T-cell (primary cell): ENCODE measurements at places on chromosomes 2 and 18. TPM values are rescaled to one million over a fixed set of nuclear protein-coding genes. Genes with fewer than 3 reads are reported as not detected.

Gene ELMOD3
- 30.9 TPM for total RNA-seq

DNA sequence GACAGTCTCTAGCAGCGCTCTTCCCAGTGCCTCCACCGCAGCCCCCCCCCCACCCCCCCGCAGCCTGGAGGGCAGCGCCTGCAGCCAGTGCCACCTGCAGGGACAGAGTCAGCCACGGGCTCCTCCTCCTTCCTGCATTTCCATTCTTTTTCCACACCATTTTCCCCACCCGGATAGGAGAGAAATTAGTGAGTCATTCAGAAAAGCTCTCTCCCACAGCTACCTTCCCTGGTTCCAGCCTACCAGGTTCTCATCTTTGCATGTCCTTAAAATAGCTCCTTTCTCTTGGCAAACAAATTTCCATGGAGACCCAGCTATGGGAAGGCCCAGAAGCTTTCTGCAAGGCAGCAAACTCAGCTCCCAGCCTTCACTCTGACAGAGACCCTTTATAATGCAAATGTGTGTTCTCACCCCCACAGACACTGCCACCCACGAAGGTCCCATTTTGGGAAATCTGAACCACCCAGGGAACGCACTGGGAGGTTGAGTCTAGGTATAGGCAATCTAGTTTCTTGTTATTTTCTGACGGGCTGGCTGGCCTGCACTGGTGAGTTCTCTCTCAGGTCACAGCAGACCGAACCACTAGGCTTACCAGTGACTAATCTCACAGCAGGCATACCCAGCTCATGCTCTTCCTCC, 41.8 kb upstream of the ATG16L1 start:
- H3K27ac ChIP-seq: no peak overlapping the region
- H3K4me3 ChIP-seq: no peak overlapping the region
- peaks cover 13% of the 10 kb centered on the region for H3K36me3 ChIP-seq
- DNase-seq: no peak

Gene ALPI
- total RNA-seq: not detected

Gene FAM168B
- total RNA-seq: 73.3 TPM

Gene PHOSPHO2
- total RNA-seq: 7.4 TPM

DNA sequence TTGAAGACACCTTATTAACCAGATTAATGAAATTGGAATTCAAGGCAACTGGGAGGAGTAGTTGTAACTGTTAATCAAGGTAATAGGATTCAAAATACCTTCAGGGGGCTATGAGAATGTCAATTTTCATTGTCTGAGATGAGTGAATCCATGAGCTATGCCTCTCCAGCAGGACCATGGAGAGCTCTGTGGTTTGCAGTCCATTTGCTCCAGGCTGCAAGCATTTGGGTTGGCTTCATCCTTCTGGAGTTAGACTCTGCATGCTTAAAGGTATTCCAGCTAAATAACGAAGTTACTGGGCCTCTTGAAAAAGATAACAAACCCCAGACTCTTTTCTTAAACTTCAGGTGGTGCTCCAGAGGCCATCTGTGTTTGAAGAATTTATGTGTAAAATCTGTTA, 207.1 kb upstream of the SLC8A1 start:
- H3K4me3 ChIP-seq: no peak overlapping the region
- no peak for DNase-seq
- H3K27ac ChIP-seq: no peak overlapping the region
- no peaks in the 10 kb centered on the region for H3K27me3 ChIP-seq
- H3K4me1 ChIP-seq: no peaks in the 10 kb centered on the region

DNA sequence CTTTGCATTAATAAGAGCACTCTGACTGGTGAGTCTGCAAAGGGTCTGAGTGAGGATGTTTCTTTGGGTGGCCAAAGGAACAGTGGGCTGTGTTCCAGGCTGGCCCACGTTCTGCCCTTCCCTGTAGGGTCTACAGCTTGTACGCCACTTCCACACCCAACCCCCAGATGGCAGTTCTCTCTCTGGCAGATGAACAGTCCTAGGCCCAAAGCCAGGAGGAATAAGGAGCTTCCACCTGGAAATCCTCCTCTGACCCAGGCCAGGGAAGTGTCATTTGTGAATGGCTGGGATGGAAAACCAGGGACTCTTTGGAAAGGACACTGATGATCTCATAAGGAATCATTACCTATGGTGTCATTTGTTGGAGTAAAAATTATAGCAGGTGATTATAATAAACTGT, 6.6 kb downstream of the OTOF start:
- no peaks in the 10 kb centered on the region for H3K4me1 ChIP-seq
- no peak for DNase-seq
- no peak overlapping the region for H3K27ac ChIP-seq
- no peaks in the 10 kb centered on the region for H3K36me3 ChIP-seq
- H3K27me3 ChIP-seq: no peaks in the 10 kb centered on the region

DNA sequence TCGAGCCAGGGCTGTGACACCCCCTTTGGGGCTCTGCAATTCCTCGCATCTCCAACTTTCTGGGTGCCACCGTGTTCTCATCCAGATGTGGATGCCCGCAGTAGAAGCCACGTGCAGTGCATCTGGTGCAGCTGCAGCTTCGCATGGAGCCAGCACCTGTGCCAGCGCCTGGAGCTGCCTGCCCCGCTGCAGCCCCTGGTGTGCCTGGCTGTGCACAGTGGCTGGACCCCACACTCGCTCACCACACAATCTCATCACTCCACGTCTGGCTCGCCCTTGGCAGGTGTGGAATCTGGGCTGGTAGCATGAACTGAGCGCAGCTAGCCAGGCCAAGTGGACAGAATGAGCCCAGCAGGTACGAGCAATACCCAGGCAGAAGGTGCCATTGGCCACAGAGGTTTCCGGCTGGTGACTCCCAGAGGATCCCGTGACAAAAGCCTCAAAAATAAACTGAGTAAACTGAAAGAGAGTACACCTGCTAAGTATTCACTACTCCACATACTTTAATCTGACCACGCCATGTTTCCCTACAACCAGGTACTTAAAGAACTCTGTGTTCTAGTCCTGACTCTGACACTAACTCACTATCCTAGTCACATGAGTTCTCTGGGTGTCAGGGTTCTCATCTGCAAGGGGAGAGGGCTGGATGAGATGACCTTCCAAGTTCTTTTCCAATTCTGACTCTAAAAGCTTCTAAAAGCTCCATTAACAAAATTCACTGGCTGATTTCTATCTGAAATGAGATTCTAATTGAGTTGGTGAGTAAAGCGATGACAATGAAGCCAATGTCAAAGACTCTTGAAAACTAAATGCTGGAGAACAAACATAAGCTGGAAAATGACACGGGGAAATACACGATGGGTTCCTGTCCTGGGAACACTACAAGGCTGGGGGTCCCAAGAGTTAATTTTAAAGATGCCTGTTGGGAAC, 37.1 kb downstream of the RNF152 start:
- no peak overlapping the region for H3K27ac ChIP-seq
- no peaks in the 10 kb centered on the region for H3K4me1 ChIP-seq
- no peak overlapping the region for H3K4me3 ChIP-seq
- H3K36me3 ChIP-seq: no peaks in the 10 kb centered on the region
- no peak for DNase-seq

- H3K4me3 ChIP-seq: no peak overlapping the region
- H3K4me1 ChIP-seq: peaks cover 8% of the 10 kb centered on the region
- H3K27ac ChIP-seq: no peak overlapping the region
- peaks cover 14% of the 10 kb centered on the region for H3K27me3 ChIP-seq
Observed at GRCh38 chr18:8601277-8602032, 7.8 kb upstream of the RAB12 start.

- no peaks in the 10 kb centered on the region for H3K36me3 ChIP-seq
- H3K4me3 ChIP-seq: no peak overlapping the region
- H3K27me3 ChIP-seq: no peaks in the 10 kb centered on the region
- no peak overlapping the region for H3K27ac ChIP-seq
- no peak for DNase-seq
Observed at GRCh38 chr2:129061069-129061768, 742.6 kb upstream of the HS6ST1 start.

- H3K36me3 ChIP-seq: no peaks in the 10 kb centered on the region
- H3K27me3 ChIP-seq: peaks cover 2% of the 10 kb centered on the region
- H3K4me1 ChIP-seq: no peaks in the 10 kb centered on the region
- no peak overlapping the region for H3K4me3 ChIP-seq
- no peak for DNase-seq
Observed at GRCh38 chr18:7234091-7234490, 3.2 kb downstream of the LRRC30 start.

DNA sequence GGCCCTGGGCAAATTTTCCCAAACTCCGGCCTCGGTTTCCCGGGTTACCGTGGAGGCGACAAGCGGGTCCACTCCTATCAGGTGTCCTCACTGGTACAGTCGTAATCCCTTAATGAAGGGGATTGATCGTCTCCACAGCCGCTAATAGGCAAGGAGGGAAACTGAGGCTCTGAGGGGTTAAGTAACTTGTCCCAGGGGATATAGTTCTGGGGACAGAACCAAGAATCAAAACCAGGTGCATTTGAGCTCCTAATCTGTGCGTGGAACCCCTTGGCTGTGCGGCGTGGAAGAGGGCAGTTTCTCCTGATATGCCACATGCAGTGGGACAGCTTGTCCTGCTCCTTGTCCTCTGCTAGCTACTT, 157.2 kb downstream of the CYRIA start:
- no peaks in the 10 kb centered on the region for H3K4me1 ChIP-seq
- H3K4me3 ChIP-seq: no peak overlapping the region
- no peak overlapping the region for H3K27ac ChIP-seq
- H3K36me3 ChIP-seq: no peaks in the 10 kb centered on the region
- H3K27me3 ChIP-seq: peaks cover 35% of the 10 kb centered on the region

DNA sequence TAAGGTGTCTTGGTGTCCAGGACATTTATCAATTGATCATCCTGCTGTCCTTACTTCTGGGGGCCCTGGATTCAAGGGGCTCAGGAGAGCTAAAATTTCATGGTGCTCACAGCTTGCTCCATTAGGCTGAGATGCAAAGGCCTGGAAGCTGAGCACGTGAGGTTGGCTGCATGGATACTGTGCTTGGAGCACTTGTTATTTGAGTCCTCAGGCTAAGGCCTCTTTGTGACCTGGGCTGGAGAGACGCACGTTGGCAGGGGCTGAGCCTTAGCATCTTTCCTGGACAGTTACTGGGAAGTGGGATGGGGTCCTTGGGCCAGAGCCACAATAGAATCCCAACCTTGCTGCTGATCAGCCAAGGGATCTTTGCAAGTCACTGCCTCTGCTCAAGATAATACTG, 151.2 kb upstream of the HS6ST1 start:
- no peaks in the 10 kb centered on the region for H3K36me3 ChIP-seq
- no peak overlapping the region for H3K27ac ChIP-seq
- H3K4me1 ChIP-seq: peaks cover 8% of the 10 kb centered on the region

Gene SLC30A3
- total RNA-seq: 0.26 TPM

DNA sequence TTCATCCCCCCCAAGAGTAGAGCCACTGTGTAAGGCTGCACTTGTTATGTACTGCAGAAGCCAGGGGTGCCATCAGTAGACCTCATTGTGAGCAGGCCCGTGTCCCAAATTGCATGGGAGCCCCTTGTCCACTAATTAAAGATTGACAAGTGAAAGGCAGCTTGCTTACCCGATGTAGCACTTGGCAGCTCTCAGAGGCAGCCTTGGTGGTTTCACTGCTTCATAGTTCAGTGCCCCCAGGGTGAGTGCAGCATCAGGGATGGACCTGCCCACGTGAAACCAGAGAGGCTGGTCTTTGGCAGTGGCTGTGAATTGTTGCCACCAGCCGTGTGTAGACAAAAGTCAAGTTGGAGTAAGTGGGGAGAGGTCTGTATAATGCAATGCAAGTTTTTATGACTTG, 13.3 kb downstream of the TUBB6 start:
- no peak overlapping the region for H3K27ac ChIP-seq
- no peaks in the 10 kb centered on the region for H3K27me3 ChIP-seq
- no peak for DNase-seq
- H3K4me3 ChIP-seq: no peak overlapping the region

GRCh38 chr2:29272311-29272710, 157.1 kb downstream of the CLIP4 start:
- no peaks in the 10 kb centered on the region for H3K4me1 ChIP-seq
- H3K36me3 ChIP-seq: no peaks in the 10 kb centered on the region
- peaks cover 18% of the 10 kb centered on the region for H3K27me3 ChIP-seq
- no peak overlapping the region for H3K27ac ChIP-seq
- H3K4me3 ChIP-seq: no peak overlapping the region

DNA sequence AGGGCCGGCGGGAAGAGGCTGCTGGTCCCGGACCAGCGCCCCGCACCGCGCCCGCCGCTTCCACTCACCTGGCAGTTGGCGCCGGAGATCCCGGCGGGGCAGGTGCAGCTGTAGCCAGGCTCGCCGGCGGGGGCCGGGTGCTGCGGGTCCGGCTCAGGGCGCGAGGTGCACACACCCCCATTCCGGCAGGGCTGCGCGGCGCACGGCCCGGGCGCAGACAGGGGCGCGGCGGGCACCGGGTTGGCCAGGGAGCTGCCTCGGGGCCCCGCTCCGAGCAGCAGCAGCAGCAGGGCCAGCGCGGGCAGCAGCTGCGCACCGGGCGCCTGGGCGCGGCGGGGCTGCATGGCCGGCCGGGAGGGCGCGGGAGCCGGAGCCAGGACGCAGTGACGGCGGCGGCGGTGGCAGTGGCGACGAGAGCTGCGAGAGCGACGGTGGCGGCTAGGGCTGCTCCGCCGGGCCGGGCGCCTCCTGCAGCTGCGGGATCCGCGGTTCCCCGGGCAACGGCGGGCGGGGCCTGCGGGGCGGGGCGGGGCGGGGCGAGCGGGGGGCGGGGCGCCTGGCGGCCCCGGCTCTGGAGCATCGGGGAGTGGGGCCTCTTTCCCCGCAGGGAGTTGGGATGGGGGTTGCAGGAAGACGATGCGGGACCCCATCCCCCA, at the start of gene DNER:
DNER (minus strand) TSS at position 476 of the 656 bp plus-strand sequence; CDS start at position 344, 132 bp downstream.
- no peak within 1 kb of the TSS for H3K27ac ChIP-seq
- H3K27me3 ChIP-seq: peaks cover 30% of the 10 kb centered on the region
- peaks cover 24% of the 10 kb centered on the region for H3K4me1 ChIP-seq
- peak; percentile 38 for DNase-seq

DNA sequence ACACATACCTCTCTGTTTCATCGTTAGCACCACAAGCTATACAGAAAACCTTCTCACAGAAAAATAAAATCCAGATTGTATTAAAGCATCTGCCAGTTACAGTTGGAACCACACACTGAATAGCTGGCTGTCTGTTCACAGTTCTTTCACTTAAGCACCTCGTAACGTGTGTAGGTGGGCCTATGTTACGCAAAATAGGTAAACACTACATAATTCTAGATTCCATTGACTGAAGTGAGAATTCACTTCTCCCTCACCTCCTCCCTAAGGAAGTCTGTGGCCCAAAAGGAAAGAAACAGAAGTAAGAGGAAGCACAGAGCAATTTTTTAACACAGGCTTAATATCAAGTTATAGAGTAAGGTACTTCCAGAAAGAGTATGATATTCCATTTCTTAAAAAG, 24.9 kb downstream of the PELI1 start:
- H3K27me3 ChIP-seq: no peaks in the 10 kb centered on the region
- no peak overlapping the region for H3K4me3 ChIP-seq
- no peak overlapping the region for H3K27ac ChIP-seq
- H3K4me1 ChIP-seq: peaks cover 19% of the 10 kb centered on the region
- no peak for DNase-seq
- H3K36me3 ChIP-seq: peaks cover 3% of the 10 kb centered on the region

Gene TCF7L1
- 0.15 TPM for total RNA-seq

DNA sequence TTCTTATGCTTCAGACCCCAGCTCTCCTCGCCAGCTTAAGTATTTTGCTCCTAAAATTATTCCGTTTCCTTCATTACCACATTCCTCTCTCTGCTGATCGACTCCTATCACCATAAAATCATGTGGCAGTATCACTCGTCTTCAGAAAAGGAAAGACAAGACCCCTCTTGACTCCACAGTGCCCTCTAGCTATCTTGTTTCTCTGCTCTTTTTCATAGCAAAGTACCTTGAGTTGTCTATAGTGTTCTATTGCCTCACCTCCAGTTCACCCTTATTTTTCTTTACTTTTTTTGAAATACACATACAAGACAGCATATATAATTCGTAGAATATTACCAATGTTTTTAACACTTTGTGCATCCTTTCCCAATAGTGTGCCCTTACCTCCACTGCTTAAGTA, 273.2 kb upstream of the SIX3 start:
- no peak overlapping the region for H3K4me3 ChIP-seq
- H3K36me3 ChIP-seq: no peaks in the 10 kb centered on the region
- no peaks in the 10 kb centered on the region for H3K27me3 ChIP-seq
- H3K4me1 ChIP-seq: no peaks in the 10 kb centered on the region
- no peak overlapping the region for H3K27ac ChIP-seq
- no peak for DNase-seq
